ENCODE measurements at places on chromosomes 1 and 21.

- DNase-seq = no peak
These were observed 123.6 kb upstream of the RUNX3 start for GRCh38 chr1:25053576-25054250.

GRCh38 chr1:55618199-55618598, 403.0 kb upstream of the USP24 start:
- DNase-seq = no peak

DNA sequence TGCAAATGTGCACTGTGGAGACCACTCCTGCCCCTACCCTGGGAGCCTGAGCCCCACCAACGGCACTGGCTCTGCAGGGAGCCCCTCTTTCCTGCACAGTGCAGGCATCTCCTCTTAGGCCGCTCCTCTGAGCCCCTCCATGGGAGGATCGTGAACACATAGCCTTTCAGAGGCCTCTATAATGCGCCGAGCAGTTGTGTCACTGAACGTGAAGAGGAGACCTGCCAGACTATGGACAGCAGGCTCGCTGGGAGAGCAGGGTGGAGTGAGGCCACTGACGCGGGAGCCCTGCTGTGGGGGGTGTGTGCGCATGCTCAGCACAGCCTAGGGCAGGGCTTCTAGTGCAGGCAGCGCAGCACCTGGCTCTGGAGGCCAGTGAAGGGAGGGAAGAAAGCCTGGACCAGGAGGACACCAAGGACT, 151.3 kb upstream of the COL6A1 start:
- DNase-seq = no peak

GRCh38 chr1:154784924-154785531, 85.1 kb downstream of the KCNN3 start:
- no peak for DNase-seq

DNA sequence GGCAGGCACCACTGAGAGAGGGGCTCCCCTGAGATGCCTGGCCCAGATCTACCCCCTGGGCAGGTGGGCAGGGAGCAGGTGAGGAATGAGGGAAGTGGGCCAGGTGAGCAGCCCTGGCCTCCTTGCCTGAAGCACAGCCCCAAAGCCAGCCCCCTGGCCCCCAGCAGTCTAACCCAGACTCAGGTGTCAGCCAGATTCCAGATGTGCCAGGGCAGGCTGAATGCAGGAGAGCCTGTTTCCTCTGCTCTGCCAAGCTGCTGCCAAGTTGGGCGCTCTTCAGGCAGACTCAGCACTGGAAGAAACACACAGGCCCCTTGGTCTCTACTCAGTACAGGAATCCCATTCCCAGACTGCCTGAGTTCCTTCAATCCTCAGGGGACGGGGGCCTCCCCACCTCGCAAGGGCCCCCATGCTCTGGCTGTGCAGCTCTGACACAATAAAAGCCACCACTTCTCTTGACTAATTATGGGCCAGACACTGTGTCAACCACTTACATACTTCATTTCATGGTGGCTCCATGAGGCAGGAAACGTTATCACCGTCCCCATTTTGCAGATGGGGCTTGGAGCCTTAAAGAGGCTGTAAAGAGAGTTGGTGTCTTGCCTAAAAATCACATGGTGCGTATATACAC, 20.4 kb downstream of the ARHGEF19 start:
- DNase-seq = no peak

DNA sequence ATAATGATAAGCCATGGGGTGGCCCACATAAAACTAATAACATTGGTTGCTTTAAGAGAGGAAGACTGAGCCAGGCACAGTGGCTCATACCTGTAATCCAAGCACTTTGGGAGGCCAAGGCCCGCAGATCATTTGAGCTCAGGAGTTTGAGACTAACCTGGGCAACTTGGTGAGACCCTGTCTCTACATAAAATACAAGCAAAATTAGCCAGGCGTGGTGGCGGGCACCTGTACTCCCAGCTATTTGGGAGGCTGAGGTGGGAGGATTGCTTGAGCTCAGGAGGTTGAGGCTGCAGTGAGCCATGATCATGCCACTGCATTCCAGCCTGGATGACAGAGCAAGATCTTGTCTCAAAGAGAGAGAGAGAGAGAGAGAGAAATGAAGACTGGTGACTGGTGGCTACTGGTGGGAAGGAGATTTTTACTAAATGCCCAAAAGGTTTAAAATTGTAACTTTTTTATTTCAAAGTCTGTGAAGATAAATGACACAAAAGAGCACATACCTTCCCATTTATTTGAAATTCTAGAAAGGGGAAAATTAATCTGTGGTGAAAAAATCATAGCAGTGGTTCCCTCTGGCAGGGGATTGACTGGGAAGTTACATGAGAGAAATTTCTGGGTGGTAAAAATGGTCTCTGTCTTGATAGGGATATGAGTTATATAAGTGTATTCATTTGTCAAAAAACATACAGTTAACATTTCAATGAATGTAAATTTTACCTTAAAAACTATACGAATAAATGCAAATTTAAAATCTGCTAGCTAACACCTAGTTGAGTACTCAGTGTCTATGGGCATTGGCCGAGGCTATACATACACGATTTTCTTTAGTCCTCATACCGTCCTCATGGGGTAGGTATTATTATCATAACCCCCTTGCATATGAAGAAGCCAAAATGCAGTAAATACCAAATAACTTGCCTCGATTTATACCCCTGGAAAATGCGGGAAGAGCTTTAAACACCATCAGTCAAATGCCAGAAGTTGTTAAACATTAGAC, 2.2 kb upstream of the NBPF1 start:
- DNase-seq = no peak

GRCh38 chr1:33088119-33088906, 7.4 kb downstream of the AZIN2 start:
- peak; percentile 59 for DNase-seq

DNA sequence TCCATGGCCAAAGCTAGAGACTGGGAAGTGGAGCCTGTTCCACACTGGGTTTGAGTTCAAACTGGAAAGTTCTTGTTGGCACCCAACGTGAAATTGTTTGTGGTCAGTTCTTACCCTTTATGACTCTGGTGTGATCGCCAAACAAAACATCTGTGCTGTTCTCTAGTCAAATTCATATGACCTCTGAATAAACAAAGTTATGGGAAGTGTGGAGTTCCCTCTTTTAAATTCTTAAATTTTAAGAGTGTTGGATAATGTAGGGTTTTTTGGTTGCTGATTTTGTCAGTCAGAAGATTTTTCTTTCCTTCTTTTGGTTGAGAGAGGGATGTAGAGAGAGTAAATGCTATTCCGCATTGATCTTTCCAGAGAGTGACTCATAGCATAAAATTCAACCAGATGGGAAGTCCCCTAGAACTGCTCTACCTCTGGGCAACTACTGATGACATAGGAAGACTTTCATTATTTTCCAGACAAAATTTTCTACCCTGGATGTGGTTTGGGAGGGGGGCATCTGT, 36.4 kb downstream of the CHML start:
- DNase-seq = no peak

GRCh38 chr21:36630485-36631206, 68.3 kb upstream of the SIM2 start:
- DNase-seq = peak; percentile 17

DNA sequence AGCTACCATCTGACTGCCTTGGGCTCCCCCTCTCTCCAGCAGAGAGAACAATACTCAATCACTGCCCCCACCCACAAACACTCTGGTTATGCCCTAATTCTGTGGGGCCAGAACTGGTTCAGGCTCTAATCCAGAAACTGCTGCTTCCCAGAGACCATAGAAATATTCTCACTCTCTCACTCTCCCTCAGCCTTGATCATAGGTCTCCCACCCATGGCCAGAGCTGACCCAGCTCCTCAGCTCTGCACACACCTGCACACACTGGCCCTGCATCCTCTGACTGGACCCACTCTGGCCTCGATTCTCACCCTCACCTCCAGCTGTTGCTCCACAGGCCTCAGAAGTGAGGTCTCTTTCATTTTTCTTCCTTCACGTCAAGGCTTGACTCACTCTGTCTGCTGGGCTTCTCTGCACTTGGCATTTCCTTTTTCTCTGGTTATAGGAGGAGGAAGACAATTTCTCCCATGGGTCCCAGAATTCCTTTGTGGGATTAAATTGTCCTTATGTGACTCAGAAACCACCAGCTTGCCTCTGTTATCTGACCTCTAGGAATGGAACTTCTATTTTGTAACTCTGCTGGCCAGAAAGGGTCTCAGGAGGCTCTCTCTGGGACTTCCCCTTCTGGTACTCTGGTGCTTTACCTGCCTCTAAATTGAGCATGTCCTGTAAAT, 15.6 kb upstream of the ZMYM6 start:
- peak; percentile 7 for DNase-seq

GRCh38 chr1:237041461-237041794, 556 bp upstream of the RYR2 start:
- DNase-seq = no peak

DNA sequence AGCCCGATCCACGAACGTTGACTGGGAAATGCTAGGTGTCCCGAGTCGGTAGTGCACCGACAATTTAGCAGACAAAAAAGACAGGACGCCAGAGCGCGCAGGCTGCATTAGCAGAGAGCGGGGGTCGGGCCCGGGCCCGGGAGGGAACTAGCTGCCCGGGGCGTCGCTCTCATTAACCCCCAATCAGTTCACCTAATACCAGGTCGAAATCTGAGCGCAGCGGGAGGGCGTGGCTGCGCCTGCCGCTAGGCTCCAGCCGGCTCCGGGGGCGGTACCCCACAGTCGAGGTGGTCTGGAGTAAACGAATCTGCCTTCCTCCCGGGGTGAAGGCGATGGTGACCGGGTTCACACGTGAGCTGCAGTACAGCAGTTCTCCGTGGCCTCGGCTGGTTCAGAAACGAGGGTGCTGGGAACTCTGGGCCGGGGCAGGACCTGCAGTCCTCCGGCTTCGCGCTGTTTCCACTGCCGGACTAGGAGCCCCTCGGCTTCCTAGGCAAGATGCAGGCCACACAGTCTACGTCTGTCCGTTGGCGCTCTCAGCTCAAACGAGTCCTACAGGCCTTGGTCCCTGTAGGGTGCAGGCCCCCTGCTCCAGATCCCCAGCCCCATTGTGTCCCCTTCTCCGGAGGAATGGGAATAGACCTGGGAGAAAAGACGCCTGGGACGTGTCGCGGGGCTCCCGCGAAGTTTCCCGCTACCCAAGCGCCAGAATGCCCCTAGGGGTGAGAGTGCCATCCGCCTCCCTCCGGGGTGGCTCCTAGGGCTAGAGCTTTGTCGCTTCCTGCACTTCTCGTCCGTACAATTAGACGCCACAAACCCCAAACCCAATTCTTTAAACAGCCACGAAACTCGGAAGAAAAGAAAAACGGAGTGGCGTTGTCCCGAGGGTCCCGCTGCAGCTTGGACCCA, 2.0 kb downstream of the GFI1 start:
- peak; percentile 36 for DNase-seq

- DNase-seq = peak; percentile 6
These were observed 681 bp upstream of the UBXN10 start for GRCh38 chr1:20184997-20185833.

DNA sequence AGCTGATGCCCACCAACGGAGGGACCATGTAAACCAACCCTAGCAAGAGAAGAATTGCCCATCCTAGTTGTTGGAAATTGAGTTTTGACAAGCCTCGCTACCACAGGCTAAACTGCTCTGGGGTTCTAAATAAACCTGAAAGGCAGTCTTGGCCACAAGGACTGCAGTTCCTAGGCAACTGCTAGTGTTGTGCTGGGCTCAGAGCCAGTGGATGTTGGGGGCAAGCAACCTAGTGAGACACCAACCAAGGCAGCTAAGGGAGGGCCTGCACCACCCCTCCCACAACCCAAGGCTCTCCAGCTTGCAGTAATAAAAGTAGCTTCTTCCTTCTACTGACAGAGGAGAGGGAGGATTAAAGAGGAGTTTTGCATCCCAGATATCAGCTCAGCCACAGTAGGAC, 102.4 kb upstream of the PKN2 start:
- no peak for DNase-seq

- no peak for DNase-seq
These were observed 303.1 kb downstream of the CTH start for GRCh38 chr1:70714149-70714548.

- DNase-seq = no peak
These were observed 41.7 kb downstream of the SLC30A1 start for GRCh38 chr1:211537253-211537652.

DNA sequence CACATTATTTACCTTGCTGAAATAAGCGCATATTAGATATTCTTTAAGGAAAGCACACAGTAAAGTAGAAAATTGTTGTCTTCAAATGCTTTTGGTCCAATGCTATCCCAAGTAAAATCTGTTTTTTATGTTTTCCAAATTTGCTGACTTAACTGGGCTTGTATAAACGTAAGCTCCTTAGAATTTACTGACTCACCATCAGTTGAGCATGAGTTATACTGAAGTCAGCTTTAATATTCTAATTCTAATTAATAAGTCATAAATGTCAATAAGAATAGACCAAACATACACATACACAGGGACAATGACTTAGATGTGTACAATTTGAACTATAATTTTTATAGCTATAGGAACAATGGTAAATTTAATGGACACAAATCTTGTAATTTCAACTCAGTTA, 319.2 kb downstream of the TPR start:
- no peak for DNase-seq

GRCh38 chr1:17768651-17769241, 13.6 kb downstream of the ACTL8 start:
- DNase-seq = no peak

DNA sequence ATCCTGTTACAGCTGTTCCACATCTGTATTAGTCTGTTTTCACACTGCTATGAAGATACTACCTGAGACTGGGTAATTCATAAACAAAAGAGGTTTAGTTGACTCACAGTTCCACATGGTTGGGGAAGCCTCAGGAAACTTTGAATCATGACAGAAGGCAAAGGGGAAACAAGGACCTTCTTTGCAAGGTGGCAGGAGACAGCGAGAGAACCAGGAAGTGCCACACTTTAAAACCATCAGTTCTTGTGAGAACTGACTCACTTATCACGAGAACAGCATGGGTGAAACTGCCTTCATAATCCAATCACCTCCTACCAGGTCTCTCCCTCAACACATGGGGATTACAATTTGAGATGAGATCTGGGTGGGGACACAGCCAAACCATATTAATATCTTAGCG, 110.3 kb upstream of the TRABD2B start:
- DNase-seq = no peak

- no peak for DNase-seq
These were observed 3.6 kb upstream of the UBE2G2 start for GRCh38 chr21:44805226-44805625.

DNA sequence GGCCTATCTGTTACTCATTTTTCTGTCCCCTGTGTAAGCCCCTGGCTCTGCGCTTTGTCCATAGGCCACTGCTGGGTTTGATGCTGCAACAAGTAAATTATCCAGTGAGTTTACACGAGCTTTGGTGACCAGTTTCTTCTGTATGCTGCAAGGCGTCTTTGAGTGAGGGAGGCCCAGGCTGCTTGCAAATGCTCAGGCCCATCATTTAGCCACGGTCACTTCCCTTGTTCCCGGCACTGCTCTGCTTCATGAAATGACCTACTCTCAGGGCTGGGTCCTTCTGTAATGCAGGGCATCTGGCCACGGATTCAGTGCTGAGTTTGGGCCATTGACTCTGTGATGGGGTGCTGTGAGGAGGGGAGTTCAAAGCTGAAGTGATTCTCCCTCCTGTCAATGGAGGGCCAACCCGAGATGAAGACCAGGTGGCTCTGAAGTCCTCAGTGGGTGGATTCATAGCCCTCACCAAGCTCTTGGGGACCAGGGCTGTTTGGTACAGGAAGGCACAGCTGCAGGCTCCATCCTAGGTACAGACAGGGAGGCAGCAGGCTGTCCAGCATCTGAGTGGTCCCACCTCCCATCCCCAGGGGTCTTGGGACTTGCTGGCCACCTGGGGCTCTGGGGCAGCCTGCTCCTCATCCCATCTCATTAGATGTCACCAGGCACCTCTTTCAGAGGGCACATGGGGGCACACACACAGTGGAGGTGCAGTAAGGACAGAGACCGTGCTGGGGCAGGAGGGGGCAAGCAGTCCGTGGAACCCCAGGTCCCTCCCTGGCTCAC, 21.7 kb downstream of the LHX4 start:
- DNase-seq = no peak

Measured in AML-193 (cell line).